ENCODE measurements at places on chromosomes 7 and 10. TPM values are rescaled to one million over a fixed set of nuclear protein-coding genes. Genes with fewer than 3 reads are reported as not detected.
A peak's percentile ranks its signal among the peaks of the same experiment; 100 is the strongest.

The CFTR gene
- not detected for total RNA-seq

GRCh38 chr10:95837356-95837776, 70.4 kb upstream of the CC2D2B start:
- no peaks in the 10 kb centered on the region for H3K27me3 ChIP-seq
- no peaks in the 10 kb centered on the region for H3K4me1 ChIP-seq
- H3K27ac ChIP-seq: no peak overlapping the region
- no peaks in the 10 kb centered on the region for H3K36me3 ChIP-seq
- H3K4me3 ChIP-seq: no peak overlapping the region
- DNase-seq: no peak

The ZNF487 gene
- total RNA-seq: 7.5 TPM

DNA sequence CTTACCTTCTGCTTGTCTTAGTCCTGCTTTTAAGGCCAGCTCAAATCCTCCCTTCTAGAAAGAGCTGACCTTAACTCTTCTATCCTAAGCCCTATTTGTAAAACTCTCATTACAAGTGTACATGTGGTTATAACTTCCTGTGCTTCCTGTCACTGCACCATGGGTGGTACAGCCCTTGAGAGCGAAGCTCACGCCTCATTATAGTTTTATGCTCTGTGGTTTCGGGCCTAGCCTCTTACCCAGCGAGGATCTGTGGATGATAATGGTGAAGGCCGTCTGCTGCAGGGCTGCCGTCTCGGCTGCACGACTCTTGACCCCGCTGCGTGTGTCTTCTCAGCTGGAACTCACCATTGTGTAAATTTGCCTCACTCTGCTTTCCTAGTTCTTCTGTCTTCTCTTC, 74.6 kb downstream of the CUL1 start:
- H3K27me3 ChIP-seq: no peaks in the 10 kb centered on the region
- peaks cover 54% of the 10 kb centered on the region for H3K36me3 ChIP-seq
- H3K27ac ChIP-seq: peak overlapping the region; percentile 66

GRCh38 chr10:53403688-53404087, 631.1 kb upstream of the MBL2 start:
- H3K27ac ChIP-seq: no peak overlapping the region
- DNase-seq: no peak
- no peaks in the 10 kb centered on the region for H3K27me3 ChIP-seq
- no peak overlapping the region for H3K4me3 ChIP-seq
- no peaks in the 10 kb centered on the region for H3K36me3 ChIP-seq
- H3K4me1 ChIP-seq: no peaks in the 10 kb centered on the region

GRCh38 chr7:140650367-140650766, 9.8 kb upstream of the DENND2A start:
- DNase-seq: no peak
- H3K4me1 ChIP-seq: peaks cover 11% of the 10 kb centered on the region

- H3K4me1 ChIP-seq: peaks cover 36% of the 10 kb centered on the region
- no peak overlapping the region for H3K4me3 ChIP-seq
- no peaks in the 10 kb centered on the region for H3K27me3 ChIP-seq
- no peak overlapping the region for H3K27ac ChIP-seq
- peaks cover 3% of the 10 kb centered on the region for H3K36me3 ChIP-seq
Observed at GRCh38 chr7:77699056-77699455, 2.8 kb downstream of the RSBN1L start.

GRCh38 chr7:69982197-69982596, 383.9 kb downstream of the AUTS2 start:
- no peaks in the 10 kb centered on the region for H3K27me3 ChIP-seq
- no peak overlapping the region for H3K4me3 ChIP-seq
- H3K36me3 ChIP-seq: no peaks in the 10 kb centered on the region
- H3K27ac ChIP-seq: no peak overlapping the region

Measured in CD4-positive, alpha-beta T cell (primary cell).